Activated CD4-positive, alpha-beta T cell treated with anti-CD3 and anti-CD28 coated beads for 24 hours (primary cell): ENCODE measurements at places on chromosomes 2 and 18.

- DNase-seq: no peak
These were observed 265.3 kb upstream of the TCF4 start for GRCh38 chr18:55853268-55853667.

- no peak for DNase-seq
These were observed 329.3 kb downstream of the ETAA1 start for GRCh38 chr2:67726416-67726815.

- no peak for DNase-seq
These were observed 428.4 kb upstream of the HNMT start for GRCh38 chr2:137535897-137536296.

- no peak for DNase-seq
These were observed 19.1 kb downstream of the NETO1 start for GRCh38 chr18:72848503-72849237.

DNA sequence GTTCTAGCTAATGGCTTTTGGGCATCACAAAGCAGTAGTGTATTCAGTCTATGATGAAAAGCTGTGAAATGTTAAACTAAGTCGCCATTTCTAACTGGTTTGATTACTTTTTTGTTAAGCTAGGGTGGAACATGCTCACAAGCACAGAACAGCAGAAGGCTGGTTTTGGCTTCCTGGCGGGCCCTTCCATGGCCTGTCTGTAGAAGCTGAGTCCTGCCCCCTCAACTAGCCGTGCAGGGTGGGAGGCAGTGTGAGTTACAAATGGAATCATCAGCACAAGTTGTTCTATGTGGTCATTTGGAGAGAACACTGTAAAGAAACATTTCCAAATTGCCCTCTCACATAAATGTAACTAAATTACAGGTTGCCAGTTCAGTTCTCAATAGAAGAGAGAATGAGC, 290.8 kb downstream of the ALPK2 start:
- DNase-seq: no peak

DNA sequence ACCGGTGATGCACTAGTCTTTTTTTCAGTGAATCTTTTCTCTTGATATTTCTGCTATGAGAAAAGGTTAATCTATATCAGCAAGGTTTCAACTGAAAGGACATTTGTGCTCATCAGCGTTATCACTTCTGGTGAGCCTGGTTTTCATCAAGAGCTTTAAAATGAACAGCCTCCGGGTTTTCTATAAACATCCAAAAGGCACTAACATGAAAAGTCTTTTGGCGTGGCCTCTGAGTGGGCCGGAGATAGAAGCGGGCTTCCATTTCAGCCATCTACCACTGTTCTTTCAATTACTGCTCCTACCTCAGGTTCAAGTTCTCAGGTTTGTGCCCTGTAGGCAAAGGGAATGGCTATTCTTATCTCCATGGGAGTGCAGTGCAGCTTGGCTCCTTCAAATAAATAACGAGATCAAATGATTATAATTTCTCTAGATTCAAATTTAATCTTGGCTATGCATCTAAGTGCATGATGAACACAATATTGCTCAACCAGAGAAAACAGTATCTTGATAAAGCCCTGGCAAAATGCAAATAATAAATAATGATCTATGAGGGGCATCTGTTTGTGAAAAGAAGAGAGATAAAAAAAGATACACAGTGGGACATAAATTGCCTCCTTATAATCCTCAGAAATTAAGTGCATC, 314.8 kb downstream of the CDH2 start:
- no peak for DNase-seq

GRCh38 chr18:70165936-70166335, 39.6 kb downstream of the RTTN start:
- DNase-seq: no peak
